Osteoblast (primary cell): ENCODE measurements at places on chromosomes 4 and X. TPM values are rescaled to one million over a fixed set of nuclear protein-coding genes. Genes with fewer than 3 reads are reported as not detected.
A peak's percentile ranks its signal among the peaks of the same experiment; 100 is the strongest.

GRCh38 chr4:146847345-146847744, 98.3 kb downstream of the TTC29 start:
- DNase-seq, result no peak

DNA sequence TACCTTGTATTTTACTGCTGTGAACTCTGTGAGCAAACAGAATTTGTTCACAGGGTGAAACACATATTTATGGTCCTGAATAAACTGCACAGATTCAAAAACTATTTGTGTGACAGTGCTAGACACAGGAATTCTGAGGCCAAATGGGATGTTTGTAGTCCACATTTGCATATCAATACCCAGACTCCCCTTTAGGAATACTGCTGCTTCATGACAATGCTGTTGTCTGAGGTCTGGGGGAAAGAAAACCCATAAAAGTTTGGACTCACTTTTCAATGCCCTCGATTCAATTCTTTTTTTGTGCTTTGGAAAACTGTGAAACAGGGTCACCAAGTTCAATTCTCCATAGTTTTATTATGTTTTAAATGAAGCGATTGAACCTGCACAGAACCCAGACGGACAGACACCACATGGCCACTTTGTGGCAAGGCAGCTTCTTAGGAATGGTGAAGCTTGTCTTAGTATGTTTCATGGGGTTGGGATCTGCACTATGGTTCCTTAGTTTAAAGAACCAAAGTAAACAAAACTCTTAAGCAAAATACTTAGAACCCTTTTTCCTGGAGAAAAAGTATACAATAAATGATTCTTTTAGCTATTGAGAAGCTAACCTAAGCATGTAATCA, 92.3 kb upstream of the MAD2L1 start:
- DNase-seq, result no peak

- peak; percentile 63 for DNase-seq
These were observed 48.3 kb upstream of the SLC4A4 start for GRCh38 chr4:71290476-71290875.

GRCh38 chrX:71057848-71058530, 10.1 kb downstream of the SNX12 start:
- DNase-seq, result no peak

Gene ZFP42
- total RNA-seq, result not detected in 2 replicates

Gene RAI2
- total RNA-seq, result under 0.01 and 0.36 TPM in 2 replicates

DNA sequence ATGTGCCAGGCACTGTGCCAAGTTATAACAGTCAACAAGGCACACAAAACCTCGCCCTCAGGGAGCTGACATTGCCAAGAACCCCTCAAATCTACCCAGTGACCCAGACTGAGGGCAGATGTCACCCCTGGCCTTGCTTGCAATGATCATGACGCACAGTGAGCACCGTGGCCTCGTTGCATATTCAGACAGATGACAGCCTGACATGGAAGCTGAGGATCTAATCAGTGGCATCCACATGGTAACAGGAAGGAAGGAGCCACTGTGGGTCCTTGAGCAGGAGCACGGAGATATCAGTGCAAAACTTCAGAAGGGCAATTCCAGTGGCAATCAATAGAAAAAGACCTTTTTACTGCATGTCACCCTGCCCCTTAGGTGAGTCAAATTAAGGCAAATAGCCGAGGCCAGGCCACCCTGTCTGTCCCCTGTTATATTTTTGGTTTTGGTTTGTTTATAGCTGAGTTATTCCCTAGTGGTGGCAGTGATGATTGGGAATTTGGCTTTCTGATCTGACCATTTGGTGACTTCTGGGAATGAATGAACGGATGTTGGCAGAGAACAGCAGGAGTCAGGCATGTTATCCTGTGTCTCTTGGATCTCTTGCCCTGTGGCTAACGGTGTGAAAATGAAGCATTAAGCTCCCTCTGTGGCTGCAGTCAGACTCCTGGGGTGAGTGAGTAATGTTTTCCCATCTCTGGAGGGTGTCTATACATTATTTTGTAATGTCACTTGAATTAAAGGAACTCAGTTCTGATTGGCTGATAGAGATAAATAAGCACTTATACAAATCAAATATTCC, 20.4 kb downstream of the WDR13 start:
- DNase-seq, result no peak

GRCh38 chrX:125810856-125811255, 355.2 kb downstream of the DCAF12L2 start:
- DNase-seq, result no peak

DNA sequence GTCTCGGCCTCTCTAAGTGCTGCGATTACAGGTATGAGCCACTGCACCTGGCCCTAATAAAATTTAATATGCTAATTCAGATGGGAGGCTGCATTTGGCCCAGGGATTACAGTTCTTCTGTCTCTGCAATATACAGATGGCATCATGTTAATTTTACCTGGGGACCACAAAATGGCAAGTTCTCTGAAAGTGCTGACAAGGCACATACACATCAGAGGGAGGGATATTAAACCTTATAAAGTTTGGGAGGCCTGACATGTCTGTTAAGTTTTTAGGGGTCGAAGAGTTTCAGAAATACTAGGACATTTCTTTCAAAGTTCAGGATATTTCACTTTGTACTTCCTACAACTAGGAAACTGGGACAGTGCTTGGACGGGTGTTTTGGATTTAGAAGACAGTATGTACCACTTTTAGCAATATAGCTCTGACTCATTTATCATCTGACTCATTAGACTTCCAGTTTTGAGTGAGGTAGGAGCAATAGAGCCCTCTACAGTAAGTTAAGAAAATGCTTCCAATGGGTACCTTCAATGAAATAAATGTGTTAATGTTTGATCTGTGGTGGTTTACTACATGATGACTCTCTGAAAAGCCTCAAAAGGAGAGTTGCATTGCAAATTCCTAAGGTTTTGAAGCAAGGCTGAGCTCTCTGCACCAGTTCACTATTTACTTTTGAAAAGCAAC, 981.0 kb upstream of the HS3ST1 start:
- no peak for DNase-seq

DNA sequence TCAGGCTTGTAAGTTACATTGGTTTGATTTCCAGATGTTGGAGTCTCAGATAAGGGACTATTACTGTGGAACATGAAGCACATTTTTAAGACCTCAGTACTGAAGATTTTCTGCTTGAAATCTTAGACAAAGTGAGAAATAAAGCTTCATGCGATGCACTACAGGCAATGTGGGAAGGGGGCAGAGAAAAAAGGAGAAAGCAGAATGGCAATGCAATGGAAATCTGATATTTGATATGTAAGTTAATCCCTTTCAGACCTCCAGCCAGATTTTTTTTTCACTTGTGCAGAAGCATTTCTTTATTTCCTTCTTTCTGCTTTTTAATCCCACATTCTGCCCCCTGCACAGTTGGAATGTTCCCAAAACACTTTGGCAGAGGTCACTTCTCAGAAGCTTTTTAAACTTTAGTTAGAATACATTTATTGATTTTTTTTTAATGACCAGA, 174.3 kb downstream of the ADGRL3 start:
- DNase-seq, result no peak

DNA sequence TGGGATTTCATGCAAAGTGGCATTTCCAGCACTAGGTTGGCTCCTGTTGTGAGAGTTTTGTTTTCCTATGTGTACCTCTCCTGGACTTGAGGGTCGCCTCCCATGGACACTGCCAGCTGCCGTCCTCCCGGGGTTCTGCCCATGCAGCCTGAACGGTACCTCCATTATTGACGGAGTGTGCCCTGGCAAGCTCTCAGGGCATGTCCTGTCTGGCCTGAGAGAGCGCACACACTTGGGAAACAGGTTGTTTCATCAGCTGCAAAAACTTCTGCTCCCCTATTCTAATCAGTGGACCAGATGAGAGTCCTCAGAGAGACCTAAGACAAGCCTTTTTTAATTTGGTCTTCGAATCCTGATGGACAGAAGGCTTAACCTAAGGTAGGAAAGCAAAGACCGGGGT, 56.6 kb upstream of the HOPX start:
- no peak for DNase-seq

GRCh38 chrX:13076176-13076961, 31.9 kb upstream of the FAM9C start:
- DNase-seq, result peak; percentile 62

DNA sequence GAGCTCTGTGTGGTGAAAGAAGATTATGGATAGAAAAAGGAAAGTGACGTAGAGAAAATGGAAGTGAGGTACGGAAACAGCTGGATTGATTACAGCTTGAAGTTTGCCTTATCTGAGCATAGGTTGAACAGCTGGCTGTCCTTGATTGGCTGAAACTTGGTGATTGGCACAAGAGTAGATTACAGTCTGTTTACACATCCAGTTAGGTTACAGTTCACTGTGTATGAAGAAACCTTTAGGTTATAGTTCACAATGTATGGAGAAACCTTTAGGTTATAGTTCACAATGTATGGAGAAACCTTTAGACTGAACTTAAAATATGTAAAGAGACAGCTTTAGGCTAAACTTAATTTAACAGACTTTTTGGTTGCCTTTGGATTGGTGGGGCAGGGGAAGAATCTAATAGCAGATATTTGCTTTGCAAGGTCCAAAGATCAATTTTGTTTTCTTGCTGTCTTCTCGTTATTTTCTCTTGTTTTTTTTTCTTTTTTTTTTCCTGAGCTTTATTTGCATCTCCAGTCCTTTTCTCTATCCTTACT, 15.6 kb upstream of the ART3 start:
- DNase-seq, result no peak

DNA sequence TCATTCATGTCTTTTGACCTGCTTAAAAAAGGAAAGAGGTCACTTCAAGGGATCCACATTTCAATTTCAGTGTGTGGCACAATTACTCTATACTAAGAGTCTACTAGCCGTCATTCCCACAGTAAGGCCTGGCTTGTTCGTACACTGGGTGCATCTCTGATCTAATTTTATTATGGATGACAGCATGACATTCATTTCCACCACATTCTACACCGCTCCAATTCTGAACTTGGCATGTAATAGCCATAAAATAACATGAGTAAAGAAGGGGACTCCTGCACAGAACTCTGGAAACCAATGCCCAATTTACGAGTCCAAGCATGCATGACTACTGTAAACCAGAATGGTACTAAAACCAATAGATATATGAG, 51.1 kb downstream of the HAND2 start:
- no peak for DNase-seq

Gene NALF2
- total RNA-seq, result not detected in 2 replicates

GRCh38 chr4:66439508-66439907, 769.2 kb upstream of the EPHA5 start:
- DNase-seq, result no peak

Gene ASB9
- not detected in 2 replicates for total RNA-seq

Gene SPATA18
- 30.8 and 41.3 TPM in 2 replicates for total RNA-seq

DNA sequence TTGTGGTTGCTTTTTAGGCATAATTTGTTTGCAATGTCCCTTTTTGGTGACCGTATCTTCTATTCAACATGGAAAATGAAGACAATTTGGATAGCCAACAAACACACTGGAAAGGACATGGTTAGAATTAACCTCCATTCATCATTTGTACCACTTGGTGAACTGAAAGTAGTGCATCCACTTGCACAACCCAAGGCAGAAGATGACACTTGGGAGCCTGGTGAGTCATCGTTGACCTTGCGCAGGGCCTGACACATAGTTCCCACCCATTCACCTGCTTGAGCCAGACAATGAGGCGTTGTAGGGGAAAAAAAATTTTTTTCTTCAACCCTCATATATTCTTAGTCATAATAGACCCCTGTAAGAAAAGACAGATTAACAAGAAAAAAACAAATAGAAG, 32.4 kb downstream of the EGF start:
- DNase-seq, result no peak

- no peak for DNase-seq
These were observed 96.8 kb upstream of the NLGN4X start for GRCh38 chrX:6325437-6325836.

DNA sequence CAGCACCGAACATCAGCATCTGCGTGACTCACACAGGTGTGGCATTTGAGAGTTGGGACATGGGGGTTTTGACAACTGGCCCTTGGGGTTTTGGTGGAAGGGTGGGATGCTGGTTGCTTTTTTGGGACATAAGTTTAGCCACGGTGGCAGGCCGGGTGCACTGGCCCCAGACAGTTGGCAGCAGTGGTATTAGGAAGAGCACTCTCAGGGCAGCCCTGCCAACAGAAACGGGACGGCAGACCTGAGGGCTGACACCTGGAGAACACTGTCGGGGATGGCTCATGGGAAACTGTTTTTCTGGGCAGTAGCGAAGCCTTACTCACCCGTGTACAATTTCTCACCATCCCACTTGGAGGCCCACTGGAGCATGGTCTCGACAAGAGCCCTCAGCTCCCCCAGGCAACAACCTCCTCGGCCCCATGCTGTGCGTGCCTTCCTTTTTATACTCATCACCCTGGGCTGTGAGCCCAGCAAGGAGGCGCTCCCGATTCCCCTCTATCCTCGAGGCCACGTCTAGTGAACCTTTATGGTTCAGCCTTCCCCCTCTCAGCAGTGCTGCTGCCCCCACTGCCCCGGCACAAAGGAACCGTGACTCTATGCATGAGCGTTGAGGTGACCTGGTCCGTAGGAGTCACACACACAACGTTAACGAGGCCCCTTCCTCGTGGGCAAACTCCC, 30.6 kb downstream of the WDR1 start:
- peak; percentile 65 for DNase-seq

DNA sequence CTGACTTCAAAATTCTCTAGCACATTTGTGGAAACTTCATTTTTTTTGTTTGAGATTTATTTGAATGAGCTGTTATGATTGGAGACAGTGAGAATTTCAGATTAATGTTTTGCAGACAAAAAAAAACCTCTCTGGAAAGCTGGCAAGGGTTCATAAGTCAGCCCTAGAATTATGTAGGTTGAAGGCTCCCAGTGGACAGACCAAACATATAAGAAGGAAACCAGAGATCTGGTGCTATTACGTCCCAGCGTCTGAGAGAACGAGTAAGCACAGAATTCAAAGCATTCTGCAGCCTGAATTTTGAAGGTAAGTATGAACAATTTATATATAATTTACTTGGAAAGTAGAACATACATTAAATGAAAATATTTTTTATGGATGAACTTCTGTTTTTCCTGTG, at the start of gene AGTR2:
Gene AGTR2, plus strand, starts transcription at position 234 of the 400 bp plus-strand sequence. CDS start 1,537 bp downstream, outside the sequence.
- DNase-seq, result no peak

DNA sequence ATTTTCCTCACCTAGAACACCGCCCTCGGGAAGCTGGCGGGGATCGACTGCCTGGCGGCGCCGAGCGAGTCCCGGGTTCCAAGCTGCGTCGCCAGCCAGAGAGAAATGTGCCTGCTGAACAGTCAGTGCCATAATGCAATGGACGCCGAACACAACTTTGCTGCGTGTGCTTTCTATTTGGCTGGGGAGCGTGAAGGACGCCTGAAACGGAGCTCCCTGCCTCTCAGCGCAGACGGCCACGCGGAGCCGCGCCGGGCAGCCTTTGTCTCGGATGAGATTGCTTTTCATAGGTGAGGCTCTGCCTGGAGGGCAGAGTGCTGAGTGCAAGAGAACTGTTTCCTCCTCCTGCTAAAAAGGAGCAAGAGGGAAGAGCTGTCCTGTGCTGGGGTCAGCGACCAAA, 107.7 kb upstream of the BCOR start:
- no peak for DNase-seq

Gene JAKMIP1
- total RNA-seq, result not detected in 2 replicates

GRCh38 chr4:73911746-73912145, 42.6 kb downstream of the CXCL1 start:
- no peak for DNase-seq

DNA sequence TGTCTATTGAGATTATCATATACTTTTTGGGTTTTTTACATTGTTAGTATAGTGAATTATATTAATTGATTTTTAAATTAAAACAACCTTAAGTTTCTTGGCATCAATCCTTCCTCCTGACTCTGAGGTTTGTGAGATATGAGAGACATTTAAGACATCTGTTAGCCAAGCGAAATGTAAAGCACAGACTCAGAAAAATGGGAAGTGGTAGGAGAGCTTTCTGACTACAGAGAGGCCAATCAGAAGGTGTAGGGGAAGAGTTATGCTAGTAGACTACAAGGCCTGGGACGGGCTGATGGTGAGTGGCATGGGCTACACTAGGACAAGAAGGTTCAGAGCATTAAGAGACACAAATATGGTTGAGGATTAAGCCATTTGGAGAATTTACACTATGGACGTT, 255.4 kb downstream of the PRDM5 start:
- no peak for DNase-seq
